A673 (cell line): ENCODE measurements at places on chromosomes 12 and 14. TPM values are rescaled to one million over a fixed set of nuclear protein-coding genes. Genes with fewer than 3 reads are reported as not detected.

DNA sequence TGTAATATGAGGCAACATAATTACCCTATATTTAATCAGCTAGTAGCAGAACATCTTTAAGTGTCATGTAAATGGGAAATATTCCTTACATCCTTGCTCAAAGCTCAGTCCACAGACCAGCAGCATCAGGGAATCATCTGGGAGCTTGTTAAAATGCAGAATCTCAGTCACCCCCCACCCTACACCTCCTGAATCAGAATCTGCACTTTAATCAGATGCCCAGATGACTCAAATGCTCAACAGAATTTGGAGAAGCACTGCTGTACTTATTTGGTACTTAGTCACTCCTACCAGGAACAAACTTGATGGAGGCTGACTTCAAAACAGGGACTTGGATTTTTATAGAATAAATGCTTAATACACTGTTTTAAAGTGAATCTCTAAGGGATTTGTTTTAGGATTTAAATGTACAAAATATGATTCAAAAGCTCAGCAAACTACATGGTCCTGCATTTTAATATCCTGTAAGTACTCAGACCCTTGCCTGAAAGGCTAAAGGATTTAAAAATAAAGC is 96.5 kb downstream of the ARMH4 start:
- H3K36me3 ChIP-seq, result no peaks in the 10 kb centered on the region
- peaks cover 18% of the 10 kb centered on the region for H3K4me1 ChIP-seq
- H3K27me3 ChIP-seq, result no peaks in the 10 kb centered on the region
- DNase-seq, result no peak
- no peak overlapping the region for H3K27ac ChIP-seq

GRCh38 chr12:106281056-106281782 is 21.3 kb upstream of the TCP11L2 start:
- H3K27me3 ChIP-seq, result no peaks in the 10 kb centered on the region
- DNase-seq, result no peak
- no peak overlapping the region for H3K4me3 ChIP-seq

DNA sequence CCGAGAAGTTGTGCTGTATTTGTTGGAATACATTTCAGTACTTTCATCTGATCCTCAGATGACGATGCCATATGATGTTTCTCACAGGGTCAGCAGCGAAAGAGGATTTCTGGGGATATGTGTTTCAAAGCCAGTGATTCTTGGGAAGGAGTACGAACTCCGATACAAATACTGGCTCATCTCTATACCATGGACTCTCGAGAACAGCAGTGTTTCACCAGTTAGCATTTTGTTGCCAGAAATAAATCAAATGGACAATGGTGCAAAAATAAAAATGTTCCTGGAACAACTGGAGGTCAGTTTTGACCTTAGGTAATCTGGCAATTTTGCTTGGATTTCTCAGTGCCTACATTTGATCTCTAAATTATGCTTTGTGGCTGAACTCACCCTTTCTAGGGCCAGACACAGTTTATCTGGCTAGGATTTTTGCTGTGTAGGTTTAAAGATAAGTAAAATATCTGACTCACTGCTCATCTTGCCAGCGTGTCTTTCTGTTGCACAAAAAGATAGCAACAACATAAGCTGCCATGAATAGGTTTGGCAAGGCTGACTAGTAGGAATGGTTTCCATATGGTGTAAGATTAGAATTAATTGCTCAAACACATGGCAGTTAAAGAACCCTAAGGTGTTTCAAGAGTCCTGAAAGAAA is 11.0 kb upstream of the MGP start:
- H3K36me3 ChIP-seq, result no peaks in the 10 kb centered on the region
- peak overlapping the region; percentile 36 for H3K27ac ChIP-seq
- no peaks in the 10 kb centered on the region for H3K27me3 ChIP-seq
- DNase-seq, result peak; percentile 55
- H3K4me1 ChIP-seq, result peaks cover 41% of the 10 kb centered on the region
- H3K4me3 ChIP-seq, result no peak overlapping the region

- no peak overlapping the region for H3K4me3 ChIP-seq
- no peaks in the 10 kb centered on the region for H3K36me3 ChIP-seq
- no peaks in the 10 kb centered on the region for H3K27me3 ChIP-seq
- DNase-seq, result peak; percentile 73
- H3K4me1 ChIP-seq, result peaks cover 4% of the 10 kb centered on the region
These were observed 27.3 kb upstream of the OSBPL8 start for GRCh38 chr12:76586764-76587395.

- no peaks in the 10 kb centered on the region for H3K4me1 ChIP-seq
- H3K36me3 ChIP-seq, result no peaks in the 10 kb centered on the region
- no peaks in the 10 kb centered on the region for H3K27me3 ChIP-seq
- no peak overlapping the region for H3K4me3 ChIP-seq
- DNase-seq, result no peak
These were observed 7.1 kb downstream of the P2RX4 start for GRCh38 chr12:121217063-121217462.

DNA sequence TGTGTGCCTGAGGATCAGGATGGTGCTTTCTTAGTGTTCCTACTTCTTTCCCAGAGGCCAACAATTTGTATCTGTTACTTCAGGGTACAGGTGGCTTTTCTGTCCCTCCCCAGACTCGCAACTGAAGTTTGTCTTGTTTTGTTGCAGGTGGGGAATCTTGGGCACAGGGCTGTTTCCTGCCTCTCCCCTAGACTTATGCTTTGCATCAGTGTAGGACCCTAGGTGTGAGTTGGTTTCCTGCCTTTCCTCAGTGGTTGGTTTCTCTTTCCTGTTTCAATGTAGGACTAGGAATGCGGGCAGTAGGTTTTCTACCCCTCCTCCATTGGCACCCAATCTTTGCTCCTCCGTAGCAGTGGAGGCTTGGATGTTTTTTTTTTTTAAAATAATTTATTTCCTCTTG is 87.0 kb downstream of the TRMT5 start:
- H3K36me3 ChIP-seq, result no peaks in the 10 kb centered on the region
- no peak for DNase-seq
- no peaks in the 10 kb centered on the region for H3K4me1 ChIP-seq

DNA sequence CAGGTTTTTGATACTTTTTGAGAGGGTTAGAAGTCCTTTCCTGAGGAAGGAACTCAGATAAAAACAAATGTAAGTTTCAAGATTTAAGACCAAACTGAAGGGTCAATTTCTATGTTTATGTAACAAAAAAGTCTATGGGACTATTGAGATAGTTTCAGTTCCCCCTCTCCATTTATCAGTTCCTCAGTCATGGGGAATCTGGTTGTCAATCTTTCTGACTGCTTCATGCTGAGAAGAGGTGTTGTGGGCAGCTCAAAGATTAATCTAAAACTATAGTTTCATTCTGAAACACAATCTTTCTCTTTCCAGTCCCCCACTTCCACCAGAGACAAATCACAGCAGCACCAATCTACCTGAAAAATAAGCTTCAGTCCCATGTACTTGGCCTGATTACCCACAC is 93.7 kb downstream of the KCNMB4 start:
- DNase-seq, result no peak
- H3K36me3 ChIP-seq, result no peaks in the 10 kb centered on the region
- H3K4me1 ChIP-seq, result no peaks in the 10 kb centered on the region
- no peak overlapping the region for H3K4me3 ChIP-seq

DNA sequence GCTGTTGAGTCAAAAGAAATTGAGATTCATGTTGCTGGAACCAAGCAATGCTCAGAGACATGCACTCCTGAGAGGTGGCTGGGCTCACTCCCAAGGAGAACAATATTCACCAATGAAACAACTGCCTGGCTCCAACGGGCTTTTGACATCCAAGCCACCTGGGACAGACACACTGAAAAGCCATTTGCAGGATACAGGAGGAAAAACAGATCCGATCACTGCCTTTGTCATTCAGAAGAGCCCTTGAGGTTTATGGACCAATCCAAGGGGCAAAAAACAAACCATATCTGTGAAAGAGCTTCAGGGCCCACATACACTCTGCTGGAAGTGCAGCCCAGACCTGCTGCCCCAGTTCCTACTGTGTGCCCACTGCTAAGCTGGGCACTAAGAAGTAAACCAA is 277.5 kb downstream of the NUAK1 start:
- DNase-seq, result no peak
- no peak overlapping the region for H3K27ac ChIP-seq
- no peaks in the 10 kb centered on the region for H3K27me3 ChIP-seq
- no peak overlapping the region for H3K4me3 ChIP-seq
- no peaks in the 10 kb centered on the region for H3K36me3 ChIP-seq

HVCN1 gene
- 1.0 and 1.1 TPM in 2 replicates for total RNA-seq

SERPINA9 gene
- not detected in 2 replicates for total RNA-seq

TBC1D30 gene
- 2.0 and 2.1 TPM in 2 replicates for total RNA-seq

OR4K17 gene
- total RNA-seq, result not detected in 2 replicates

SYCP3 gene
- 0.19 and 0.26 TPM in 2 replicates for total RNA-seq
